ENCODE measurements at places on chromosomes 5 and 9.

- no peak for DNase-seq
Observed at GRCh38 chr9:91800473-91801030, 149.5 kb downstream of the ROR2 start.

DNA sequence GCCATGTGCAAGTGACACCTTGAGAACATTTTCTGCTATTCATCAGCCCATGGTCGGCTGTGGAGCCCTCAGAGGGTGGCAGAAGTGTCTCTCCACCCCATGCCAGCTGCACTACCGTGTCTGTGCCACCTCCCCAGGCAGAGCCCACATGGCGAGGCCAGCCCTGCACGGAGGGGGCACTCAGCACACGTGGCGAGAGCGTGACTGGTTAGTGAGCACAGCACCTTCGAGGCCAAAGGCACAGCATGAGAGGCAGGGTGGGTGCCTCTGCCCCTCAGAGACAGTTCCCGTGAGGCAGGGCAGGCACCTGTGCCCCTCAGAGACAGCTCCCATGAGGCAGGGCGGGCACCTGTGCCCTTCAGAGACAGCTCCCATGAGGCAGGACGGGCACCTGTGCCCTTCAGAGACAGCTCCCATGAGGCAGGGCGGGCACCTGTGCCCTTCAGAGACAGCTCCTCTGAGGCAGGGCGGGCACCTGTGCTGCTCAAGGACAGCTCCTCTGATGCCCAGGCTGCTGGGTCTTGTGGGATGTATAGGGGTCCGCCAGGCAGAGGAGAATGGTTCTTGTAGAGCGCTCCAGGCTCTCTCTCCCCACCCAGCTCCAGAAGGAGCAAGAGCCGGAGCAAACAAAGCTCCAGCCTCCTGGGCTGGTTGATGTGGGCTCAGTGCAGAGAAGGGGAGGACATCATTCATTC lies 179.8 kb upstream of the PPP1R26 start:
- no peak for DNase-seq

DNA sequence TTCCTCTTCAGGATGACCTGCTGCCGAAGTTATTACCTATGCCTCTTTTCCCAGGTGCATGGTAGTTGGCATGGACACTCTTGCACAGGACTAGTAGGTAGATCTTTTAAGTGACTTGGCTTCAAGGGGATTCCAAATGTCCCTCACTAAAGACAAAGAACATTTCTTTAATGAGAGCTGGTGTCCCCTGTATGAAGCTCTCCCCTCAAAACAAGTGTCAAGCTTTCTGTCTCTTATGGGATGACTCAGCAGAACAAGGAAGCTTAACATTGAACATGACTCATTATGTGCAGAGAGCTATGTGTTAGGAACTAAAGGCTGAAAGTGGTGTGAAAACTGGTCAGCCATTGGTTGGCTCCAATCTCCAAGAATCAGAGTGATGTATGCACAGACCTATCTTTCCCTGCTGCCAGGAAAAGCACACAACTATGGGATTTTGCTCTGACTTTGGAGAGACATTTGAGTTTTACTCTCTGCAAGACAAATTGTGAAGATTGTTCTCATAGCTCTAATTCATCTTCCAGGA lies 120.5 kb downstream of the PRDM6 start:
- peak; percentile 47 for DNase-seq

DNA sequence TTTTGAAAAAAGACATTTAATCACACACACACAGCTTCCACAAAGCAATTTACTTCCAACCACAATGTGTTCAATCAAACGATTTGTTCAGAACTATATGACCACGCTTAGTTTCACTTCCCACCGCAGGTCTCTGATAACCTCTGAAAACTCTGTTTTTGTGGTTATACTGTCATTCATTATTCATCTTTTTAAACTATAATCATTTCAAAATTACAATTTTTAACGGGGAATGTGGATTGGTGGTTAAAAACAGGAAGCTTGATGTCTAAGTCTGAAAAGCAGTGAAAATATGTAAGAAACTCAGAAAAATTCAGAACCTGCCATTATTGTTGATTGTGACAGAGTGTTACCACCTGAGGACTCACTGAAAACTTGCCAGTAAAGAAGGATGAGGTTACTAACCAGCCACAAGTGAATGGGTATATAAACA lies 12.7 kb upstream of the TMEM174 start:
- no peak for DNase-seq

- no peak for DNase-seq
Observed at GRCh38 chr5:109347252-109347888, 62.4 kb downstream of the PJA2 start.

- no peak for DNase-seq
Observed at GRCh38 chr5:143238620-143239019, 164.9 kb downstream of the NR3C1 start.

DNA sequence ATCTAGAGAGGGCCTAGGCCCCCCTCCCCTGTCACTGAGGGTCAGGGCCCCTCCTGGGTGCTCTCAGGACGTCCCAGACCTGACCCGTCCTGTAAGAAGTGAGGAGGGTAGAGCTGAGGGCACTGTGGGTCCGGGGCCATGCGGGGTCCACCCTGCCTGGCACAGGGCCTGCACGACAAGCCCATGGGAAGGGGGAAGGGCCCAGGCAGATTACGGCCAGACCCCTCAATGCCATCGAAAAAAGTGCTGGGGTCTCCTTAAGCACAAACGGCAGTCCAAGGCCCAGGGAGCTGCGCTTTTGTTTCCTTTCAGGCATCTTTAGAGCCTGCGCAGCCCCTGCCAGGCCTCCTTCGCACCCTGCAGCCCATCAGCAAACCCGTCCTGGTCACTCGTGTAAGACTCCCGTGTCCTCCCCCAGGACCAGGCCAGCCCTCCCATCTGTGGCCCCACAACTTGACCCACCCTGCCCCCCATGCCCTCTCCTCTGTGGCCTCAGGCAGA lies 4.4 kb upstream of the EXOC3 start:
- no peak for DNase-seq

DNA sequence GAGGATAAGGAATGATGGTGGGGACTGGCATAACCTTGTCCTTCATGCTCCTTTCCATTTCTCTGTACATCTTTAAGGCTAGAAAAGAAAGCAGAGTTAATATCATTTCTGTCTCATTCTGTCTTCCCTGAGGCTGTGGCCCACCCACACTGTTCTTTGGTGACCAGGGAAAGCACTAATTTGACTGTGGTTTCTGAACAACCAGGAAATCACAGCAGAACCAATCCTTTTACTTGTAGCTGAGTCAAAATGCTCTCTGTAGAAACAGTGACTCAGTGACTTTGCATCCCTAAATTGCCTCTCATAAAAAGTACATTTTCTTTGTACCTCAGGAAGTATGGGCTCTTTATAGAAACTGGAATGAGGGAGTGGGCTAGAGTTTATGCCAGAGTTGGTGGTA lies 28.1 kb downstream of the IL33 start:
- no peak for DNase-seq

GRCh38 chr5:62395210-62395950 lies 8.3 kb downstream of the DIMT1 start:
- DNase-seq, result no peak

DNA sequence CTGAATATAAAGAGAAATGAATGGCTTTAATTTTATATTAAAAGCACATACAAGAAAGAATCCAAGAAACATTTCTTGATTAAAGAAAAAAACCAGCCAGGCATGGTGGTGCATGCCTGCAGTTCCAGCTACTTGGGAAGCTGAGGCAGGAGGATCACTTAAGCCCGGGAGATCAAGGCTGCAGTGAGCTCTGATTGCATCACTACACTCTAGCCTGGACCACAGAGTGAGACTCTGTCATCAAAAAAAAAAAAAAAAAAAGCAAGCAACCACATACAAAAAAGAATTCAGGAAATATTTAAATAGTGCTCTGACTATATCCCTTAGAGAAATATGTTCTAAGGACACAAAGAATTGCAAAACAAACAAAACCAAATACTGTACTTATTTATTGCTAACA lies 2.5 kb upstream of the PLAC8L1 start:
- no peak for DNase-seq

GRCh38 chr5:78964889-78965288 lies 20.2 kb downstream of the ARSB start:
- DNase-seq, result peak; percentile 81
